Activated naive CD4-positive, alpha-beta T cell treated with Interleukin-2 at 50 U/mL for 16 hours (primary cell): ENCODE measurements at places on chromosomes 4 and X.

DNA sequence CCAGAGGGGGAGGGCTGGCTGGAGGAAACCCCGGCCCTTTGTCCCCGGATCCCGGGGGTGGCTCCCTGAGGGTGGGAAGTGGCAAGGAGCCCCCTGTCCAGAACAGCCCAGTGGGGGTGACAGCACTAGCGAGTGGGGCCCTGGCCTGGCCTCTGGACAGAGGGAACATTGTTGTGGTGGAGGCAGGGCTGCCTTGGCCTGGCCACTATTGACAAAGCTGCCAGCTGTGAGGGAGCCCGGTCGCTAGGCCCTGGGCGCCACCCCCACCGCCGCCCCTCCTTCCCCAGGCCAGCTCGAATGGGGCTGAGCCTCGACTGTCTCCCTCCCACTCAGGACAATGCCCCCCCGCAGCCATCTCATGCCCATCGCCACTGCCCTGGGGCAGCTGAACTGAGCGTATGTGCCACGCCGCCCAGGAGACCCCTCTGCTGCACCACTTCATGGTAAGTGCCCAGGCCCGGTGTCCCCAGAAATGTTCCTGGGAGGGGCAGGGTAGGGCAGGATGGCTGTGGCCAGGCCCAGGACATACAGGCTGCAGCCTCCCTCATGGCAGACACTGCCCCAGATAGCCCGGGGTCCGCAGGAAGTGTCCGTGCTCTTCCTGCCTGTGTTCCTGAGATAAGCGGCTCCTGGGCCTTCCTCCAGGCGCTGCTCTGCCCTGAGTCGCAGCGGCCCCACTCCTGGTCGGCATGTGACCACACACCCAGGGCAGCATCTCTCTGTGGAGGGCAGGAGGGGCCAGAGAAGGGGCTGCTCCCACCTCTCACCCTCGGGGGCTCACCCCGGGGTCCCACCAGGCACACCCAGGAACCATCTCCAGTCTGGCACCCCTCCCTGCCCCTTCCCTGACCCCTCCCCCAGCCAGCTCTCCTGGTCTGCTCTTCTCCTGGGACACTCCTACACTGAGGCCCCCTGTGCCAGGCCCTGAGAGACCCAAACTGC is 1.4 kb downstream of the PLXNB3 start:
- DNase-seq: no peak

DNA sequence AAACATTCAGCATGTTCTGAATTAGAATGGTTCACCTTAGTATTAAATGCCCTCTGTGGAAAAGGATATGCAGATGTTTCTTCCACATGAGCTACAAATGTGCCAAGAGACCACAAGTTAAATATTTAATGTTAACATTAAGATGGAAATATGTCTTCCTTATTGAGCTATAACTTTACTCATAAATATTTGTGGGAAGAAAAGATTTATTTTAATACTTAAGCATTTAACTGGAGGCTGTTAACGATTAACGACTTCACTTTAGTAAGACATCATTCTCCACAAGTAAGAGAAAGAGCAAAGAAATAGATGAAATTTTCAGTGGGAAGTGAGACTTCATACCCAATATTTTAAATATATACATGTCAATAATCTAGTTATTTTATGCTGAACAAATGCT is 1046.0 kb upstream of the GRID2 start:
- no peak for DNase-seq

- DNase-seq: no peak
Measured at GRCh38 chrX:121122332-121122731, 74.9 kb downstream of the GLUD2 start.

- no peak for DNase-seq
Measured at GRCh38 chr4:112731715-112732114, 94.8 kb downstream of the LARP7 start.

DNA sequence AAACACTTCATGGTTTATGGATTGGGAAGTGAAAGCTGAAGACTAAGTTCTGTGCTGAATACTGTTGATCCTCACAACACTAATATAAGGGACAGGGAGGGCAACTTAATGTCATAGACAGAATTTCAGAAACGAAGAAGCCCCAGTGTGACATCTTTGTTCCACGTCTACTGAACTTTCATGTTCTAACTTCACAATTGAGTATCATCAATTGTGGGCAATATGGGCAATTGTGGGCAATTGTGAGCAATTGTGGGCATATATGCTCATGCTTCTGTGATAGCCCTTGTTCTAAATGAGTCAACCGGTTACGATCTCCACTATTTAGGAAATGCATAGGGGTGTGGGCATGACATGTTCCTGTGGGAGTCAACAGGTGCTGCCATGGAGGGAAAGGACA is 33.7 kb downstream of the CYBB start:
- DNase-seq: no peak

DNA sequence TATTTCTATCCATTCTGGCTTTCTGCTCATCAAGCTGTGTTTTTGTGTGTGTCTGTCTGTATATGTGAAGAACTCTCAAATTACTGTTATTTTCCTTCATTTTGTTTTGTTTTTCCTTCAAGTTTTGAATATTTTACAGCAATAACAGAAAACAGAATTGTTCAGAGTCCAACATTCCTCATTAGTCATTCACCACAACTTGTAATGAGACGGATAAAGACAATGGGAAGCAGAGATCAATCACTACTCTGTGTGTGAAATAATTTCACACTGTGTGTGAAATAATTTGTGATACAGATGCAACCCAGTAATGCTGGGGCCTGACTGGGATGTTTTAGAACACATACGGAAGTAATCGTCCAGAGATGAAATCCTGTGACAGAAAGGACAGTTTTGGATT is 55.2 kb downstream of the HPGD start:
- DNase-seq: no peak

DNA sequence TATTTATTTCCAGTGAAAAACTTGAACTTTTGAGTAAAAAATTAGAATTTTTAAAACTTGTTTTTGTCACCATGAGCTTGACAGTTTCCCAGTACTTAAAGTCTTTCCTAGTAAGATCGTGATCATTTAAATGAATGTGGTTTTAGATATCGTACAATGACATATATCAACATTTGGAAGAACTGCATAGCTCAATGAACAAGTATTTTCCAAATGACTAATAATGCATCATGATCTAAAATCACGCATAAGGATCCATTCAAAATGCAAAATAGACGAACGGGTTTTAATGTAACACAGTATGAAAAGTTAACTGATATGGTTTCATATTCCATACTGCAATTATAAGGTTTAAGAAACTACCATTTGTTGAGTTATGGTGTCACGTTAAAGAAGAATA is 4.1 kb upstream of the NDNF start:
- DNase-seq: no peak

DNA sequence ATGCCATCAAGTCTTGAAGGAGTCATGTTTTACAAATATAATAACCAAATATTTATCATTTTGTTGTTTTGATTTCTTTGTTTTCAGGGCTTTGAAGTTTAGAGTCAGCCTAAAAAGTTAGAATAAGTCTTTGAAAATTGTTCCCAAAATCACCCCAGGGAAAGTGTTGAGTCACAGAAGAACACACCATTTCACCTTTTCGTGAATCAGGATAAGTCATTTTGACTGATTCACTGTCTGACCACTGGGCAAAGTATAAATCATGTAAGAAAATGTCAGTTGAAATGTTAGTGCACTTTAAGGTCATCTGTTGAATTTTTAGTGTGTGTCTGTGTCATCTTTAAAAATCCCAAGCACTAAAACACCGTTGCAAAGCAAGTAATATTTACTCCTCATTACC is 1320.1 kb downstream of the RPA4 start:
- no peak for DNase-seq

DNA sequence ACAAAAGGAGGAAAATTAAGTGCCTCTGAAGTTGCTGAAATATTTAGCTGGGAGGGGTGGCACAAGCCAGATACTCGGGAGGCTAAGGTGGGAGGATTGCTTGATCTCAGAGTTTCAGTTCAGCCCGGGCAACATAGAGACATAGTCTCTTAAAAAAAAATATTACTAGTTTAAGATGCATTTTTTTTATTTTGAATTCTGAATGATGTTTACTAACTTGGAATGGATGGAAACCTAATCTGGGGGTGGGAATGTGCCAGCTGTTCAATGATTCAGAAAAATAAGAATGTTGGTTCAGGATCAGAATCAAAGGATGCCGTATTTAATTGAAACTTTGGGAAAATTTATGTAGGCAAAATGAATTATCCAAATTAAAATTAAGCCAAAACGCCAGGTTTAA is 167.2 kb upstream of the ANK2 start:
- no peak for DNase-seq

DNA sequence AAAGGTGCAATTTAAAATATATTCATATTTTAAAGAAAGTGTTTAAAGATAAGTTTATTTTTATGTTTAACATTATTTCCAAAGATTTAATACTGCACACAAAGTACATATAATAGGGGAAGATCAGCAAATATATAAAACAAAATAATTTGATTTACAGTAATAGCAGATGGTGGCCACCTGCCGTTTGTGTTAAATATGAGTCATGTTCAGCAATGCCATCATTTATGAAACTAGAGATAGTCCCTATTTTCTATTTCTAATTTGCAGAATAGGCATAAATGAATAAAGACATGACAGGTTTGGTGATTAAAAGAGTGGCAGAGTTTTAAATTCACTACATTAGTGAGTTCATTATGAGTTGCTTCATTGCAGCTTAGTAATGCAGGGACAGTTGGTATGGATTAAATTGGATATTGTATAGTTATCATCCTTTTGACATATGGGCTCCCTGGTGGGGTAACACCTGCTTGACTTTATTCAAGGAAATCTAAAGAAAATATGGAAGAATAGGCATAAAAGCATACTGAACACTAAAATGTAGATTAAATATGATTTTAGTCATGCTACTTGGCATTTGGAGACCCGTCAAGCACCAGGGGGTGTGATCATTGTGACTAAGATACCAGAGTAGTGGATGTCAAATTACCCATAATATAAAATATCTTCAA is 78.8 kb upstream of the BANK1 start:
- DNase-seq: no peak

DNA sequence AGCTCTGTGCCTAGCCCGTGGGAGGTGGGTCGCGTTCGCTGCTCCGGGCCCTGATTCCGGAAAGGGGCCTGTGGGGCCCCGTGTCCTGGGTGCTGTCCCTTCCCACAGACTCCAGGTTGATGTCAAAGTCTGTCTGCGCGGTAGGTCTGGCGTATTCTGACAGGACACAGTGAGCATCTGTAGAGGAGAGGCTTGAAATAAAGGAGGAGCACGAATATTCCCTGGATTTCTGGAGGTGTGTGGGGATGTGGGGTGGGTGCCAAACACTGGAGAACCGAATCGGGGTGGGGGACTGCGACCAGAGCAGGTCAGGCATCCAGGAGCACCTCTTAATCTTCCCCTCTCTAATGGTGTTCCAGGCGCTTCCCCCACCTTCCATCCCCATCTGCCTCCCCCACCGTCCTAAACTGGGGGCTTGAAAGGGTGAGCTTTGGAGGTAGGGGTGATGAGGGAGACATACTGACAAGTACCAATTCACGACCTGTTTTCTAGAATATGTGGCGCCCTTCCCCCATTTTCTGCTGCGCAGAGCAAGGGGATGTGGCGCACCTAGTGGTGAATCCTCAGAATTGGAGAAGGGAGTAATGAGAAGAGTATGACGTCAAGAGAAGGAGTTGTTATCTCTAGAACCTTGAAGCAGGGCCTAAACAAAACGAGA is 877 bp downstream of the GPRASP1 start:
- peak; percentile 55 for DNase-seq

DNA sequence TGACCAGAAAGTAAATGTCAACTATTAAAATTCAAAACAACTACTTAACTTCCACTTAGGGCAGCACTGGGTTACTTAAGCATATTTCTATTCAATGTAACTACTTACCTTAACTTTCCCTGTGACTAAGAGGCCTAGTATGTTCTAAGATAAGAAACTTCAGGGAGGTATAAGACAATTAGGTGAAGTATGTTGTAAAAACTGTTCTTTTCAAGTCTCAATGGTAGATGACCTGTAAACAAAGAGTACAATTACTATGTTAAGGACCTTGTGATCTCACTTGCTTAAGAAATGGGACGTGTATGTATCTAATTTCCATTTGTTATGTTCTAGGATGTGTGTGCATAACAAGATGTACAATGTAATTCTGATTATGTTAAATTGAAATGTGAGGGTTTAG is 960.5 kb downstream of the CCSER1 start:
- DNase-seq: no peak

DNA sequence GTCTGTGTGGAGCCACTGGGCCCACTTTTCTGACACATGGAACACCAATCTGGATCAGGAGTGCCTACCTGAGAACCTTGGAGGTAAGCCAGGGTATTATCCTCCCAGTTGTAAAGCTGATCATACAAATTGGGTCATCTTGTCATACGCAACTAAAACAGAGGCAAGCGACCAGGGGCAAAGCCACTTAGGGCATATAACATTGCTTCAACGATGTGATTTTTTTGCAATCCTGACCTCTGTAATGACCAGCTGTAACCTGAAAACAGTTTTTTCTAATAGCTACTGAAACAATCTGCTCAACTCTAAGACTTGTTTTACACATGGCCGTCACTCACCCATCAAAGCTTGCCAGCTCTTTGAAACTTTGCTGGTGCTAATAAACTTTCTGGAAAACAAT is 261.5 kb upstream of the AGTR2 start:
- DNase-seq: no peak

- DNase-seq: no peak
Measured at GRCh38 chrX:38750551-38750950, 50.7 kb upstream of the MID1IP1 start.

GRCh38 chrX:111013778-111014455 is 82.1 kb upstream of the PAK3 start:
- DNase-seq: no peak

GRCh38 chr4:124276461-124276860 is 436.1 kb downstream of the ANKRD50 start:
- DNase-seq: no peak

DNA sequence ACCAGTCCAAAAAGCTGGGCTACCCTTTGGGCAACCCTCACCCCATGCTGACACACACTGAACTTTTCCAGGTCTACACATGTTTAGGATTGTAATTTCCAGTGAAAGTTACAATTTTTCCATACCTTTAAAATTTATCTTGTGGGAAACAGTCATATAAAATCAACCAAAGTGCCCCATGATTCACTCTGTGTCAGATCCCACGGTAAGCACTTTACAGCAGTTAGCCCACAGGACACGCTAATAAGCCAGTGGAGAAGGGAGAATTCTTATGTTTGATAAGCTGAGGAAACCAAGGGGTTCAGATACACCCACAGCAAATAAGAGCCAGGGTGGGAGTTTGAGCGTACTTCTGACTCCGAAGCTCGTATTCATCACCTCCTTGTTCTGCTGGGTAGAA is 72.4 kb upstream of the TBL1X start:
- DNase-seq: no peak

GRCh38 chr4:47418147-47418546 is 45.4 kb downstream of the COMMD8 start:
- no peak for DNase-seq
